HT1080 (cell line): ENCODE measurements at places on chromosomes 1 and 21.

DNA sequence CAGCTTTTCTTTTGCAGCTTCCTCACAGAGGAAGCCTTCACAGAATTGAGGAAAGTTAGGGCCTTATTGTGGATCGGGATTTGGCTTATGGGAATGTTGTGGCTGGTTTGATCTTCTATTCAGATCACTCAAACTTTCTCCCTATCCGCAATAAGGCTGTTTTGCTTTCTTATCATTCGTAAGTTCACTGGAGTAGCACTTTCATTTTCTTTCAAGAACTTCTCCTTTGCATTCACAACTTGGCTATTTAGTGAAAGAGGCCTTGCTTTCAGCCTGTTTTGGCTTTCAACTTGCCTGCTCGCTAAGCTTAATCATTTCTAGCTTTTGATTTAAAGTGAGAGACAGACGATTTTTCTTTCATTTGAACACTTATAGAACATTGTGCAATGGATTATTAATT lies 181.9 kb upstream of the B3GALT2 start:
- no peak for DNase-seq

DNA sequence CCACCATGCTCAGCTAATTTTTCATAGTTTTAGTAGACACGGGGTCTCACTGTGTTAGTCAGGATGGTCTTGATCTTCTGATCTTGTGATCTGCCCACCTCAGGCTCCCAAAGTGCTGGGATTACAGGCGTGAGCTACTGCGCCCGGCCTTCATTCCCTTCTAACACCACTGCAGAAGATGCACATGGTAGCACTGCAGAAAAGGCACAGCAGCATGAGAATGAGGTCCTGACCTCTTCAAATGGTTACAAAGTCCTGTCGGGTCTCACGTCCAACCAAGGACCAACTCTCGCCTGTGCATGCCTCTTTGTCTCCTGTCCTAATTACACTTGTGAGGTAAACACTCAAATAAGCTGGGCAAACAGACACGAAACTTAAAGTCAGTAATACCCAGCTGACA lies 83.0 kb upstream of the GCLM start:
- DNase-seq = no peak

DNA sequence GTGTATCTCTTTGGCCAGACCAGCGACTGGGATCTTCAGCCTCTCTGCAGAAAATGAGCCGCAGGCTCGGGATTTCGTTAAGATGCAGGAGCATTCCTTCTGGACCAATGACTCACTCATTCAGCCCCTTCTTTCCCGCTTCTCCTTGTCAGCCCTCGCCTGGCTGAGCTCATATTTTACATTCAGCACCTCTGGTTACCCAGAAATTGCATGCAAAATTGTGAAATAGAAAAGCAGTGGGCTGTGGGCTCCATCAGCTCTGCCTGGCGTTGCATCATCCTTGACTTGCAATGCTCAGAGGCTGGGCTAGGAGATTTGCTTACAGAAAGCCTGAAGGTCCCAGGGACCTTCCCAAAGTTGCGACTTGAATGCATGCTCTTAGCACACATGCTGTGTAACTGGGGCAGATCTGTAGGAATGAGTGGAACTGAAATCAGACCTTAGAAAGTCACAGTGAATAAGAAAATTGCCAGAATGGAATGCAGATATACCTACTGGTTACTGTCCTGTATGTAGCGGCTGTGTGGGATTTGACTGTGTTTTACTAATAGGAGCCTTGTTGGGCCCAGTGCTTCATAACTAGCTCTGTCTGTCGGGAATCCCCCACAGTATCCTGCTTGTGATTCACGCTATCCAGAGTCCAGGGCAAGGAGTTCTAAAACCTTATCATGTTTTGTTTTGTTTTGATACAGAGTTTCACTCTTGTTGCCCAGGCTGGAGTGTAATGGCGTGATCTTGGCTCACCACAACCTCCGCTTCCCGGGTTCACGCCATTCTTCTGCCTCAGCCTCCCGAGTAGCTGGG lies 444.8 kb downstream of the KIF26B start:
- peak; percentile 59 for DNase-seq

- DNase-seq = peak; percentile 41
Measured at GRCh38 chr1:1004780-1005697, 5.1 kb upstream of the HES4 start.

DNA sequence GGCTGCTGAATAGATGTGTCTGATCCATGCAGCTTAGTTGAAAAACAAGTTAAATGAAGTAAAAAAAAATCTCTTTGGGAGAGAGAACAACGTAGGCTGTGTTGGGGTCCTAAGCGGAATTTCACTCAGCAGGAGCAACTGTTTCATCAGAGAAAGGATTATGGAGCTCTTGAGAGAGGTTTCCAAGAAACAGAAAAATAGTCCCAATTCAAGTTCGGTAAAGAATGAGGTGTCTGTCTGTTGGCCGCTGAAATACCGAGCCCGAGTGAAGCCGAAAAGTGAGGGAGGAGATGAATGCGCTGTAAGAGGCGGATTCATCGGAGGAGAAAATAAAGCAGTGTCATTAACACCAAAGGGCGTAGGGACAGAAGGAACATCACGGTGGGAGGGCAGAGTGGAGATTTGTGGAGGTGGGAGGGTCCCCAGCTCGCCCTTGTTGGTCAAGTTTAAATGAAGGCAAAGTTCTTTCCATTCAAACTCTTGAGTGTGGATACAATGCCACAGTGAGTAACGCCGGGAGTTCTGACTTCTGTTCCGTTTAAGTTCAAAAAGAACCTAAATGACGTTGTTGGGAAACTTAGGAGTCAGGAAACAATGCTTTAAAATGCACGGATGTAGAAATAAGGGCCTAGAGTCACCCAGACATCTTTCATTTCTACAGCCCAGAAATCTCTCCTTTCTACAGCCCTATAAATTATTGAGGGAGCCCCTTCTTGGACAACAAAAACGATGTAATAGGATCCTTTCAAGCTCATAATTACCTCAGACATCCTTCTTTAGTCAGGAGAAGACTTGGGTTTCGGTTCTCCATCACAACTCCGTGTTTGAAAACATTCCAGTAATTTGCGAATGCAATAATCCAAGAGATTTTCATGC lies 15.6 kb upstream of the SLC45A1 start:
- no peak for DNase-seq

DNA sequence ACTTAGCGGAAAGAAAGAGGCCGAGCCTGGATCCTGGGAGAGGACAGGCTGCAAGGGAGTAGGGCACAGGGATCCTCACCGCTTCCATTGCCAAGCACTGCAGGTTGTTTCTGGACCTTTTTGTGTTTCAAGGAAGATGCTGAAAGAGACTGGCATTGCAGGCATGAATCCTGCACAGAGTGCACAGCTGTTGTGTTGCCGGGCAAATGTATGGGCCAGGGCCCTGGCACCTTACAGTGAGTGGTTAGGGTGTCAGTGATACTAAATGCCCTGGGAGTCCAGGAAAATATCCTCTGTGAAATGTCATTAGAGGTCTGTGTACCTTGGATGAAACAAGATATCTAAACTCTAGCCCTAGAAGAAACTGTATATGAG lies 145.5 kb upstream of the FGGY start:
- no peak for DNase-seq

GRCh38 chr1:201371276-201371675 lies 6.2 kb downstream of the TNNT2 start:
- DNase-seq = no peak

DNA sequence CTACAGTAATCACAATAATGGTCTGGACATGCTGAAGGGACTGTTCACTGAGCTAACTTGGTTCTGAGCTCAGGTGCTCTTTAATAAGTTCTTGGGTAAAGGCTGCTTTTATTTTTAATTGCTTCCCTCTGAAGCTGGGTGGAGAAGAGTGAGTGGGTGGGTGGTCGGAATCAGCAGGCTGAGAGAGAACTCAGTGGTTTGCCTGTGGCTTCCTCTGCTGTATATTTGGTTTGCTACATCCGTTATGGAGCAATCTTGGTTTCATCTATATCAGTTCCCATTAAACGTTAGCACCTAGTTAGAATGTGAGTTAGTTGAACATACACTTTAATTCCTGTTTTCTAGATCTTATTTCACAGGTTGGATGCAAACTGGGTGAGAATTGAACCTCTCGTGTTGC lies 23.3 kb downstream of the CNIH4 start:
- no peak for DNase-seq

DNA sequence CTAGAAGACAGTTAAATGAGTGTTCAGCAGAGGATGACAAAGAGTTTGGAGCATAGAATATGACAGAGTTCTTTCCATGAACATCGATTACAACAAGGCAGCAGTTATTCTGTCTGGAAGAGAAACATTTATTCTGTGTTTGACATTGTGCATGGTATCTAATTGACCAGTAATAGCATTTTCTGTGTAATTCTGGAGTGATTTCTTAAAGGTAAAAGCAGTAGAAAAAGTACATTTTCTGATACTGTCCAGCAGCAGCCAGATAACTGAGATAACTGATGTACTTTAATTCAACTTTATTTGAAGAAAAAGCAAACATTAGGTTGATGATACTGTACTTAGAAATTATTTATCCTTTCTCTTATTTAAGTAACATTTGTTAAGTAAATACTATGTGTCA lies 497.1 kb downstream of the AGBL4 start:
- DNase-seq = no peak

DNA sequence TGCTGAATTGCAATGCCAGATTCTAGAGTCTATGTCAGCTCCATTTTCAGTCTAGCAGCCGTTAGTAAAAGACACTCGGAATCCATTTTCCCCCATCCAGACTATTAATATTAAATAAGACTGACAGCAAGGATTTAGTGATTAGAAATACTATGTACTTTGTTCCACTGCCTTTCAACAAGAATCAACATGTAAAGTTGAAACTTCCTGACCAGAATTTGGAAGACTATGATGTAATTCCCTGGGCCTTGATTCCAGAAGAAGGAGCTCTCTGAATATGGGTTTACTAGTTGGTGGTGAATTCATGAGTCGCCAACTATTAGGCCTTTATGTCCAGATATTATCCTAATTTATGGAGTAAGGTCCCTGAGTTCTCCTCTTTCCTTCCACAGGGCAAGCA lies 24.8 kb downstream of the KDM1A start:
- no peak for DNase-seq

GRCh38 chr21:45473496-45474322 lies 68.5 kb downstream of the SLC19A1 start:
- DNase-seq = no peak

- no peak for DNase-seq
Measured at GRCh38 chr1:245276445-245276844, 121.7 kb downstream of the KIF26B start.

DNA sequence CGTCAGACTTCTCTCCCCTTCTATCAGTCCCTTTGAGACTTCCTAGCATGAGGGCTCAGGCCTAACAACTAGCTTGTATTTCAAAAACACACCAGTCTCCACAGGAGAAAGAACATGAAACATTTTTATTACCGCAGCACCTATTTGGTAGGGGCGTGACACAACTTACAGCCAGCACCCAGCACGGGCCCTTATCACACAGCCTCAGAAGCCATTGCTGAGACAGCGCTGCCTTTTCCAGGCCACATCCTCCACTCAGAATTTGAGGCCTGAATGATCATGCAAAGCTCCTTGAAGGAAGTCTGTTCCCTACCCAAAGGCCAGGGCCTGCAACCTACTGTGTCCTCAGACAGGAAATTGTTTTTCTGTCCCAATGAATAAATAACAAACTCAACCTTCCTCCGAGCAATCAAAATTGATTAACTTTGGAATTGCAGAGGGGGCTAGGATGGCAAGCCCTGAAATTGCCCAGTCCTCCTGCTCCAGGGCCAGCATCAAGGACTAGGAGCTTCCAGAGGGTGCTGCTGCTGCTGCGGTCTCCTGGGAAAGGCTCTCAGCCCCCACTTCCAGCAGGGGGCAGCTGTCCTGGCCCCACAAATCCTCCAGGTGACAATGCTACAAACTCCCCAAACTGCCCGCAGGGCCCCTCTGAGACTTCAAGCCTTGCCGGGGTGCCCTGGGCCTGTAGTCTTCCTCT lies 94.3 kb upstream of the GALNT2 start:
- peak; percentile 15 for DNase-seq

DNA sequence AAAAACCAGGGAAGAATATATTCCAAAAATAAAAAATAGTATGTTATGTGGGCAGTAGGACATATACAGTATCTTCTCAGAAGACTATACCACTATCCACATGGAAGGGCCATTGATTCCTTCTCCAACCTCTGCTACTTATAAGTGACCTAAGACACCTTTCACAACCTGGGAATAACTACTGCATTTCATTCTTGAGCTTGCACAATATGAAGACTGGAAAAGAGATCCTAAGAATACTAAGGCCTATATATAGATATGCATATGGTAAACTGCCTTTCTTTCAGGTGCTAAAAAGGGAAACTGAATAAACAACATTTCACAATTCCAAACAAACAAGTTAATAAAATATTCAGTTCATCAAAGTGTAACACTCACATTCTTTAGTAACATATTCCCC lies 32.0 kb upstream of the SDC3 start:
- no peak for DNase-seq

- no peak for DNase-seq
Measured at GRCh38 chr1:119368554-119368953, at the start of gene HAO2. Gene HAO2, plus strand, starts transcription at chr1:119368785. Its CDS starts 12,301 bp downstream, at chr1:119381086.

DNA sequence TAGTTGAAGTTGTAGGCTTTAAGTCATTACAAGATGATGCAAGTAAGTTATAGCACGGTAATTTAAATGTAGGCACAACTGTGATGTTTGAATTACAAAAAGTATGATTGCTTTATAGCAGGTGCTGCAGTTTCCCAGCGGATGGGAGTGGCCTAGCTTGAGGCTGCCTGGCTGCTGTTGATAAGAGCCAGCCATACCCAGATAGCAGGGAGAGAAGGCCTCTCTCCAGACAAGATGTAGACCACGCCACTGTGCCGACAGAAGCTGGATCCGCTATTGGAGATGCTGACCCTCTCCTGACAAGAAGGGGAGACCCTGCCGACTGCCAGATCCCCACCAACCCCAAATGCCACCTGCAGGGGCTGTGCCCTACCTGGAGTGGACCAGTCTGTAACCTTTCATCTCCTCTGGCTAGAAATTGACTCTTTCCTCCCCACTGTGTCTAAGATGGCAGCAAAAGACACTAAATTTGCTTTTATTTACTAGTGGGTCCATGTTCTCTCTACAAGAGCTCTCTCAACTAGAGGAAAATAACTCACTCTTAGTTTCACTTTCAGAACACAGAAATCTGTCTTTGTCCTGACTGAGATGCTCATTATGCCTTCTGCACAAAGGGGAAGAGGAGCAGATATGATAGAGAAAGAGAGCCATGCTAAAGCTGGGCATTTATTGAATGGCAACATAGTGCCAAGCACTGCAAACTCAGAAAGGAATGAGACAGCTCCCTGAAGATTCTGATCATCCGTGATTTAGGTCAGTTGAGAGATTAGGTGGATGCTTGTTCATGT lies 127.9 kb downstream of the URB2 start:
- DNase-seq = no peak

- no peak for DNase-seq
Measured at GRCh38 chr1:21234779-21235178, 55.5 kb downstream of the ECE1 start.
